ENCODE measurements at places on chromosomes 3 and 15. TPM values are rescaled to one million over a fixed set of nuclear protein-coding genes. Genes with fewer than 3 reads are reported as not detected.

GRCh38 chr3:11186771-11187191 is 32.5 kb downstream of the HRH1 start:
- DNase-seq: no peak

GRCh38 chr15:70788114-70789049 is 25.0 kb upstream of the UACA start:
- DNase-seq: no peak

The INKA1 gene
- not detected for total RNA-seq

DNA sequence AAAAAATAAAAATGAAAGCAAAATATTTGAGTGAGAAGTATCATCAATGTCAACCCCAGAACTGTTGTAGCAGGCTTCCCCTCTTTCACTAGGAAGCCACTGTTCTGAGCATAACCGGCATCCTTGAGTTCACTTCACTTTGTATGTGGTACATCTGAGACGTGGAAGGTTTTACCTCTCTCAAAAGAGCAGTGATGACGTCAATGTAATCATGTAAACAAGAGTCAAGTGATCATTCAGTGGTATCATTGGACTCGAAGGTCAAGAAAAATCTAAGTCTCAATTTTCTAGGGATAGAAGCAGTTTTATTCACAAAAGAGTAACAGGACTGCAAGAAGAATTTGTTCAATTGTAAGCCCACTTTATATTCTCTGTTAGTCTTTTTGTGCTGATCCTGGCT is 339.8 kb upstream of the THRB start:
- no peak for DNase-seq

GRCh38 chr3:110069761-110070160 is 732.4 kb upstream of the DPPA4 start:
- no peak for DNase-seq

DNA sequence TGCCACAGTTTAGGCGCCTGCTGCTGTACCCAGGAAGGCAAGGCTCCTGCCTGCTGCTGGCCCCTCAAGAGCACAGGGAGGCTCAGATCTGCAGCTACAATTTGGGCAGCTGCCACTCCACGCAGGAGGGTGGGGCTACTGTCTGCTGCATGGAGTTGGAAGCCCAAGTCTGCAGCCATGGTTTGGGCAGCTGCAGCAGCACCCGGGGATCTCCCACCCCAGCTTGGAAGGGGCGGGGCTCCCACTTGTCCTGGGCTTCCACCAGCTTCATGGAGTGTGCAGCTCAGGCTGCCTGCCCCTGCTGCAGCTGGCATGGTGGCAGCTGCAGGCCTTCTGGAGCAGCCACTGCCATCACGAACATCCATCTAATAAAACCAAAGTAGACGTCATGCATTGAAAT is 512.9 kb downstream of the PYDC2 start:
- no peak for DNase-seq

- peak; percentile 52 for DNase-seq
Measured at GRCh38 chr3:190697901-190698300, 164.6 kb downstream of the GMNC start.

- peak; percentile 70 for DNase-seq
Measured at GRCh38 chr15:38714309-38715072, 149.9 kb upstream of the RASGRP1 start.

GRCh38 chr3:31166249-31166885 is 271.9 kb upstream of the GADL1 start:
- peak; percentile 7 for DNase-seq

GRCh38 chr15:73700041-73700842 is 16.1 kb downstream of the CD276 start:
- DNase-seq: peak; percentile 55

GRCh38 chr3:23052620-23053019 is 150.5 kb upstream of the UBE2E2 start:
- DNase-seq: no peak

The CAMK2N2 gene
- total RNA-seq: not detected

The C3orf33 gene
- 5.1 TPM for total RNA-seq

- DNase-seq: no peak
Measured at GRCh38 chr3:71973274-71974030, 188.5 kb upstream of the PROK2 start.

GRCh38 chr3:43867436-43868072 is 176.8 kb downstream of the ABHD5 start:
- no peak for DNase-seq

GRCh38 chr3:46228260-46229242 is 13.7 kb upstream of the CCR3 start:
- peak; percentile 25 for DNase-seq

- no peak for DNase-seq
Measured at GRCh38 chr3:155449613-155450267, 156.3 kb upstream of the STRIT1 start.

GRCh38 chr15:31353931-31354330 is 27.3 kb downstream of the KLF13 start:
- peak; percentile 56 for DNase-seq

DNA sequence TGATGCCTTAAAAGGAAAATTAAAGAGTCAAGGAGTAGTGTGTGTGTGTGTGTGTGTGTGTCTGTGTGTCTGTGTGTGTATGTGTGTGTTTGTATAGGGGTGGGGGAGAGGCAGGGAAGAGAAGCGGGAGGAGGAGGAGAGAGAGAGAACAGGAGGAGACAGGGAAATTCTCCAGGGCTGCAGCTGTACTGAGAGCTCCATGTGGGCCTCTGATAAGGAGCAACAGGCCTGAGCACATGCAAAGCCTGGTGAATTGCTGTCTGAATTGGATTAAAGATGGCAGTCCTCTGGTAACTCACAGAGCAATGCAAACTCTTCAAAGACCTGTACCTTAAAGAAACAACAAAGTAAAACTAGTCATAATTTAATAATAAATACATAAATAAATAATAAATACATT is 70.6 kb downstream of the SEMA6D start:
- no peak for DNase-seq

- no peak for DNase-seq
Measured at GRCh38 chr3:169948559-169949448, 17.8 kb upstream of the SEC62 start.

GRCh38 chr3:25044762-25045710 is 383.0 kb upstream of the RARB start:
- no peak for DNase-seq

- DNase-seq: no peak
Measured at GRCh38 chr15:59821286-59821685, 132.2 kb upstream of the BNIP2 start.

DNA sequence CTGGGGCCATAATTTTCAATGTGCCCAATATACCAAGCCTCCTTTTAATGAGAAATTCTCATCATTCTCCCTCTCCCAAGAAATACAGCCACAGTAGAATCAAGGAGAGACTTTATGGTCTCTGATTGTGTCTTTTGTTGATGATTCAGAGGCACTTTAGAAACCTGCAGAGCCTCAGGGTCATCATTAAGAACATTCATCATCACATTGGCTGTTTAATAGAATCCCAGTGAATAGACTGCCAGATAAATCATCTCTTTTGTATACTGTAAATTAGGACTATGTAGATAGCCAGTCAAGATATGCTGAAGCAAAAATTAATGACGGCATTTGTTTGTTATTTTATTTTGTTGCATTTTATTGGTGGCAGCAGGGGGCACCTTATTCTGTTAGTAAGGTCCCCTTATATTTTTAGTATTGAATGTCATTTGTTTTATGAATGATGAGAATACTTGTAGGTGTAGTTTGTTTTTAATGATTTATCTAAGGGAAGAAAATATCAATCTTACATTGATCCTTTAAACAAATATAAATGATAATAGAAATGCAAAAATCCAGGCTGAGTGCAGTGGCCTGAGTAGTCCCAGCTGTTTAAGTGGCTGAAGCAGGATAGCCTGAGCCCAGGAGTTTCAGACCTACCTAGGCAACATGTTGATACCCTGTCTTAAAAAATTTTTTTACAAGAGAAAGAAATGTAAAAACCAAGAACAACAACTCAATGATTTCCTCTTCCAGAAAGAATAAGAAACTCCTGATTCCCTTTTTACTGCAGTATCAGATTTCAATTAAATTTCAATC is 138.8 kb downstream of the ZBBX start:
- DNase-seq: no peak

The ACVR2B gene
- 1.1 TPM for total RNA-seq

- no peak for DNase-seq
Measured at GRCh38 chr15:87614704-87615103, 641.8 kb downstream of the NTRK3 start.

DNA sequence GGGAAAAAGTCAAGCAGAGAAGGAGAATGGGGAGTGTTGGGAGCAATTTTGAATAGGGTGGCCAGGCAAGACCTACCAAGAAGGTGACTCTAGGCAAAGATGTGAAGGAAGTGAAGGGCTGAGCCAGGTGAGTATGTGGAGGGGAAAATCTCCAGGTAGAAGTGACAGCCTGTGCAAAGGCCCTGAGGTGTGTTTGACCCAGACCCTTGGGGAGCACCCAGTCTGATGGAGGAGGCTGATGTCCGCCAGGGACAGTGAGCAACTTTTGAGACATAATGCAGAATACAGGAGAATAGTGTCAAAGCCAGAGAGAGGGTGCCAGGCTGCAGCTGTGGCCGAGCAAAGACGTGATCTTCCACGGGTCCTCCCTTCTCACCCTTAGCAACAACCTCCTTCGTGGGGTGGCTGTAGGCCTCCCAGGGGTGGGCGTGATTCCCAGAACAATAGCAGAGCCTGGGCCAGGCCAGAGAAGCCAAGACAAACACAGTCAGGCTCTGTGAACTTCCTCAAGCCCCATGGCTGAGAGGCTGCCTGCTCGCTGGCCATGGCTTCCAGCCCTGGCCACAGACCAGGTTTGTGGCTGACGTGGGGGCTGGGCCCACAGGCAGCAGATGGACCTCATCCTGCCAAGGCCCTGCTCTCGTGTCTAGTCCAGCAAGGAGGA is 58.1 kb downstream of the SLC6A6 start:
- peak; percentile 92 for DNase-seq

DNA sequence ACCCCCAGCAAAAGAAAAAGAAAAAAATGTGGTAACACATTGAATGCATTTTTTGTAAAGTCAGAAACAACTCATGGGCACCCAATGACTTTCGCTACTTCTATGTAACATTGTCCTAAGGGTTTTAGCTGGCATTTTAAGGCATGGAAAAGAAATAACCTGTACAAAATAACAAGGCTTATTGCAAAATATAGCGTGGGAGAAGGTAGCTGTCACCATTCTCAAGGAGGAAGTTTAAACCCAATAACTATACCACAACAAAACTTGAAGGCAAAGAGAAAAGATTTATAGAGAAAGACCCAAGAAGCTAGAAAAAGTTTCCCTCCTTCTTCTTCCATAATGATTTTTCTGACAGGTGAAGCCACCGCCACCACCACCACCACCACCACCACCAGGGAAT is 55.7 kb upstream of the ACP3 start:
- DNase-seq: no peak

- DNase-seq: no peak
Measured at GRCh38 chr3:197234947-197235914, 63.2 kb downstream of the DLG1 start.

The CFAP91 gene
- total RNA-seq: 0.47 TPM

DNA sequence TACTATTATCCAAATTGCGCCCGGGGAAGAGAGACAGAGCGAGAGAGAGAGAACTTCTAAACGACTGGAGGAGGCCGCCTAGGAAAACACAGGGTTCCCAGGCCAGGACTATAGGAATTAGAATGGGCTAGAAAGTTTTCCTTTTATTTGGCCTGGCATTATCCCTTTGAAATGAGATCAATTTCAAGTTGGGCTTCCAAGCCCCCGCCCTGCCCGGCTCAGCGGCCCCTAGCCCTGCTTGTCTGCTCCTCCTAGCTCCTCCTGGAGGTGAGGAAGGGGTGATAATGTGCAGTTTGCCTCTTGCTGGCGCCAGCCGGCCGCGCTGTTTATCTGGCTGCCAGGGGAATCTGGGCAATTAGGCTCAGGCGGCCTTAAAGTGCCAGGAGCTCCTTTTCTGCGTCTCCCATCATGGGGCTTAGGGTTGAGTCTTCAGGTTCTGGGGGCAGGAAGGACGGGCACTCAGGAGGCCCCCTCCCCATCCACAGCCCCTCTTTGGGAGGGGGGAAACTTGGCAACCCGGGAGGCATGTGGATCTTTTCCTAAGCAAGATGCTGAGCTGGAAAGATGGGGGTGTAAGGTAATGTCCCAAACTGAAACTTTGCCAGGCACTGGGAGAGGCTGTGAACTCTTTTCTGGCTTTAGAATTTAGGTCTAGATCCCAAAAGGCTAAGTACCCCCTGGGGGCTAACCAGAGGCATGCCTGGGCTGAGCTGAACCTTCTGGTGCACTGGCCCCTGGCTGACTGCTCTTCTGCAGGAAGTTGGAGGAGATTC is 5.5 kb downstream of the SMAD6 start:
- peak; percentile 93 for DNase-seq

- no peak for DNase-seq
Measured at GRCh38 chr3:52029053-52029452, 27.3 kb downstream of the DUSP7 start.

- DNase-seq: no peak
Measured at GRCh38 chr15:82950746-82951370, 1.7 kb downstream of the HOMER2 start.

The UACA gene
- 51.6 TPM for total RNA-seq

The CADPS gene
- 0.07 TPM for total RNA-seq

- peak; percentile 59 for DNase-seq
Measured at GRCh38 chr3:134328846-134329245, 45.4 kb downstream of the AMOTL2 start.

- DNase-seq: peak; percentile 23
Measured at GRCh38 chr3:66276705-66277274, 56.0 kb downstream of the SLC25A26 start.

The CYP8B1 gene
- not detected for total RNA-seq

GRCh38 chr15:78129077-78129750 is 2.0 kb downstream of the CIB2 start:
- peak; percentile 71 for DNase-seq

The EFCC1 gene
- not detected for total RNA-seq

- no peak for DNase-seq
Measured at GRCh38 chr15:96362011-96362754, 31.7 kb downstream of the NR2F2 start.

The LPP gene
- 14.2 TPM for total RNA-seq

DNA sequence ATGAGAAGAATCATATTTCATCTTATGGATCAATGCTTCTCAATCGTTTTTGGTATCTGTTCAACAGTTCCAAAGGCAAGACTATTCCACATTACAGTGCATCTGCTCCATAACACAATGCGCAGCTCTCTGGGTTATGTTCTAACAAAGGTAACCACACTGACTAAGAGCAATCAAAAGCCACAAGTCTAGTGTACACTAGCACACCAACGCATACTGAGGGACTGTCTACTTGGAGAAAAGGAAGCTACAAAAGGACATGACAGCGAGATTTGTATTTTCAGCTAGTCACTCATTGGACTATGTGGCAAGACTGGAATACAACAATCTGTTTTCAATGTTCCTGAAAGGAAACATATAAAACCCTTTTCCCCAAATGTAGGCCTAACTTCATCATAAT is 35.8 kb downstream of the SETD2 start:
- no peak for DNase-seq

Data from MG63 (cell line).